ENCODE measurements at places on chromosomes 4 and X. TPM values are rescaled to one million over a fixed set of nuclear protein-coding genes. Genes with fewer than 3 reads are reported as not detected.

Gene TMEM271
- not detected for polyA plus RNA-seq

Gene TMEM150C
- 5.8 TPM for polyA plus RNA-seq

Gene ANAPC4
- 20.1 TPM for polyA plus RNA-seq

Gene FAM236D
- polyA plus RNA-seq, result not detected

Gene GAGE12H
- polyA plus RNA-seq, result not detected

Gene RBMX
- 79.7 TPM for polyA plus RNA-seq

Gene CPZ
- 0.04 TPM for polyA plus RNA-seq
